NAMALWA (cell line): ENCODE measurements at places on chromosomes 12 and 14.

DNA sequence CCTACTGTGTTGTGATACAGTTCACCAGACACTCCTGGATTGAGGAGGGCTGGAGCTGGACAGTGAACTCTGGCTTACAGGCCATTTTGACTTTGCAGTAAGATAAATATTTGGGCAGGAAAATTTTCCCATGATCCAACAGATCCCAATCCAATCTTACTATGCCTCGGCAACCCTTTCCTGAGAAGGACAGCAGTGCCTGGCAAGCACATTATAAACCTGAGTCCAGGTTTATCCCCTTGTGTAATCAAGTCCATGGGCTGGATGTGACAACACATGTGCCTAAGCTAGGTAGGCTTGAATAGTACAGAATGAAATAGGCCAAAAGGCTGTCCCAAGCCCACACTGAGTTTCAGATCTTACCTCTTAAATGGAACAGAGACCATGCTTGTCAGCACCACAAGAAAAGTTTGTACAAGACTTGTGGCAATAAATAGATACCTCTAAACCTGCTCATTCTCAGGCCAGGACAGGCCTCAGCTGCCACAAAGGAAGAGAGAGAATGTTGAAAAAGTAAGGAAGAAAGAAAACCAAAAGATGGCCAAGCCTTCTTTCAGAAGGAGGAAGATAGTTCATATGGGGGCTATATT, 34.9 kb downstream of the CREBL2 start:
- no peak for DNase-seq

GRCh38 chr14:73188501-73188911, 48.8 kb upstream of the PAPLN start:
- DNase-seq = no peak

GRCh38 chr12:50926415-50926814, 25.9 kb upstream of the HIGD1C start:
- DNase-seq = peak; percentile 38

GRCh38 chr12:3838076-3838475, 35.1 kb downstream of the PARP11 start:
- peak; percentile 17 for DNase-seq

DNA sequence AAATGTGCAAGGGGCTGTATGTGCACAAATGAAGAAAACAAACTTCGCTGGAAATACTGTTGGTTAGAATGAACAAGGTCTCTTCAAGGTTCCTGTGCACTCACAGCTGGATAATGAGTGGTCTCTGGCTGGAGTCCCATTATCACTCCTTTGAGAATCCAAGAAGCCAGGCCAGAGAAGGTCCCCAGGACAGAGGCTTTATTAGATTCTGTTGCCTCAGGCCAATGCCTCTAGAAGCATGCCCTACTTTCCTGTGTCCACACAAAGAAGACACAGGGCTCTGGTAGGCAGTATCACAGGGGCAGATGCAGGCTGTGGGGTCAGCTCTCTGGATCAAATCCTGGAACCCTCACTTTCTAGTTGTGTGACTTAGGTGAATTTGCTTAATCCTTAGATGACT, 384.7 kb downstream of the GRIN2B start:
- DNase-seq = no peak

- DNase-seq = peak; percentile 54
These were observed 7.7 kb upstream of the TMEM132D start for GRCh38 chr12:129911428-129912049.

DNA sequence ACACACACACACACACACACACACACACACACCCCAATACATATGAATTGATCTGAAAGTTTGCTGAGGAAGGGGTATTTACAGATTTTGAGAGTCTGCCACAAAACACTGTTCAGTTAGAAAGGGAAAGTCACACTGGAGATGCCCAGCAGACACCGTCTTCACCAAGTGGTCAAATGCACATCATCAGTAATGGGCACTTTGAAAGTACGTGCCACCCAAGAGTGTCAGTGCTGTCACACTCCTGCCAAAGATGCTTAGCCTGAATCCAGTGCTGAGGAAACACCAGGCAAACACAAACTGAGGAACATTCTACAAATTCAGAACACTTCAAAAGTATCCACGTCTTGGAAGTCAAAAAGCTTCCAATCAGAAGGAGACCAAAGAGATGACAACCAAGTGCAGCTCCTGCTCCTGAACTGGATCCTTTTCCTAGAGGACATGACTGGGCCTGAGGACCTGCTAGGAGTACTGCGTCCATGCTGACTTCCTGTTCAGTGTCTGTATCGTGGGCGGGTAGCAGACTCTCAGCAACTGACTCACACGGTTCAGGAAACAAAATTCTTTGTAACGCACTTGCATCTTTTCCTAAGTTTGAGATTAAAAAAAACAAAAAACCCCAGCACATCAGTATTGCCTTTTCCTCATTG, 18.6 kb downstream of the PSMC1 start:
- no peak for DNase-seq

GRCh38 chr12:69620921-69621320, 10.2 kb upstream of the LRRC10 start:
- DNase-seq = no peak

DNA sequence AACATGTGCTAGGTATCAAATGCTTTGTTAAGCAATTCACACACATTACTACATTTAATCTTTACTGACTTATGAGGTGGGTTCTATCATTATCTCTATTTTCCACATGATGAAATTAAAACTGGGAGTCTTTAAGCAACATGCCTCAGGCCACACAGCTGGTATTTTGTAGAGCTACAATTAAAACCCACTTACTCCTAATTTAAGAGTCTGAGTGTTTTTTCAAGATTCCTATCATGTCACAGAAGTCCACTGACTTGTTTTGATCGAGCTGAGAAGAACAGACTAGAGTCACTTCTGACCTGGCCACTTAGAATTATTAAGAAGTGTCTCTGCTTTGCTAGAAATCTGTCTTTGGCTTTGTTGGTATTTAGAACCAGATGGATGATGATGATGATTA, 670.7 kb downstream of the NRXN3 start:
- DNase-seq = no peak

GRCh38 chr12:102824218-102824835, 92.7 kb downstream of the PAH start:
- no peak for DNase-seq

DNA sequence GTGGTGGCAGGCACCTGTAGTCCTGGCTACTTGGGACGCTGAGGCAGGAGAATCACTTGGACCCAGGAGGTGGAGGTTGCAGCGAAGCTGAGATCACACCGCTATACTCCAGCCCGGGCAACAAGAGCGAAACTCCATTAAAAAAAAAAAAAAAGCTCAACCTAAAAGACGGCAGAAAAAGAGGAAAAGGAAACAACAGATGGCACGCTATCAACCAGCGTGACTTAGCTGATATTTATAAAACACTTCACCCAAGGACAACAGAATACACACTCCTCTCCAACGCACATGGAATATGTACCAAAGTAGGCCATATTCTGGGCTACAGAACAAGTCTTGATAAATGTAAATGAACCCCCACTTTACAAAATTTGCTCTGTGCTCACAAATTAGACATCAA, 34.0 kb upstream of the CLMN start:
- DNase-seq = no peak

DNA sequence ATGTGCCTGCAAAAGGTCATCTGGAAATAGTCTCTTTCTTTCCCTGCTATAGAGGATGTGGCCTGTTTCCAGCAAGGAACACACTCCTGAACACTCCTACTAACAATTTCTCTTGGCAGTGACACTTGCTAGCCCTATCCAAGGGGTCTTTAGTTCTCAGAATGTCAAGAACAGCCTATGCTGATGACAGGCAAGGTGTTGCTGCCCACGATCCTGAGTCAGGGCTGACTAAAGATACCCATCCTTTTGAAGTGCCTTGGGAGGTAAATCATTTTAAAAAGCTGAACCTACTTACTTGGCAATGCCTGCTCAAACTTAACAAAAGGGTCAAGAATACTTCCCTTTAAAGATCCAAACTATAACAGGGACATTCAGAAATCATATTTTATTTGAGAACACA, 1146.4 kb downstream of the VRK1 start:
- DNase-seq = no peak

DNA sequence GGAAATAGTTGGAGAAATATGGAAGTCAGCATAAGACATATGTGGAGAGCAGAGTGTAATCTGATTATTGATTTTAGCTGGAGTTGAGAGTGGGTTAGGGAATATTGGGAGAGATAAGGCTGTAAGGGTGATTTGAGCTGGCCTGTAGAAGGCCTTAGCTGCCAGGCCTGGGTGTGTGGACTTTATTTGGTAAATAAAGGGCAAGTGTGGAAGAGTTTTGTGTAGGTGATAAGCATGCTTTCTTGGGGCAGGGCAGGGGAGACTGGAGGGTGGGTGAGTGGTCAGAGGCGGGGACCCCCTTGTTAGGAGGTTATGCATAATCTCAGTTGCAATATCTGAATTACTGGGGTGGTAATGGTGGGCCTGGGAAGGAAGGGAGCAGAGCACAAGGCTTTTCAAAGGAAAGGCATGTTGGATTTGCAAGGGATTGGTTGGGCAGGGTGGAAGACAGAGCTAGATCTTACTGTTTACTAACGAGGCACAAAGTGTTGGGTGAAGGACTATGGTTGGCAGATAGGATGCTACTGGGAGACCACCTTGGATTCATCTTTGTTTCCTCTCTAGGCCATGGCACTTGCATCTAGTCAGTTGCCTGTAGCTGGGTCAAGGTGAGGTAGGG, 5.5 kb downstream of the KHNYN start:
- no peak for DNase-seq

DNA sequence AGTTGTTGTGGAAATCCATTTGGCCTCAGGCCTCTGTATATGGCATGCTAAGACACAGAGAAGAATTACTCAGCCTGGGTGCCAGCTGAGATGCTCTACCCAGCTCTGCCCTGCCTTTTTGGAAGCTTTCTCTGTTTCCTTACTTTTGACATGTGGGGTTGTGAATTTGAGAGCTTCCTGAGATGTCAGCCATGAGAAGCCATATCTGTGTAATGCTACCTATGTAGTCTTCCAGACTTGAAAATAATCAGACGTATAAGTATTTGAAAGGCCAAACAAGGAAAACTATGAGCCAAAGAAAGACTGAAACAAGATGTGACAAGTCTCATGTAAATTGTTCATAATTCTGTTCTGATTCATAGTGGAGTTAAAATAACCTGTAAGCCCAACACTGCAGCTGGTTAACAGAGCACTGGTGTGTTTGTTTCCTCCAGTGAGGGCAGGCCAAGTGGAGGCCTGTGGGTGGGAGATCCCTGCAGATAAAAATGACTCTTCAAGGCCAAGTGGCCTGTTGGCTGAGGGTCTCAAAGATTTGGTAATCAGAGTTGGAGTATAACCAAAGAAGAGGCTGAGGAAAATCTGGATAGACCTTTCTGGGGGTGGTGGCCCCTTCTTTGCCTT, 94.0 kb downstream of the TMX1 start:
- no peak for DNase-seq

GRCh38 chr12:9872162-9872561, 3.0 kb upstream of the CLEC2B start:
- DNase-seq = peak; percentile 18

DNA sequence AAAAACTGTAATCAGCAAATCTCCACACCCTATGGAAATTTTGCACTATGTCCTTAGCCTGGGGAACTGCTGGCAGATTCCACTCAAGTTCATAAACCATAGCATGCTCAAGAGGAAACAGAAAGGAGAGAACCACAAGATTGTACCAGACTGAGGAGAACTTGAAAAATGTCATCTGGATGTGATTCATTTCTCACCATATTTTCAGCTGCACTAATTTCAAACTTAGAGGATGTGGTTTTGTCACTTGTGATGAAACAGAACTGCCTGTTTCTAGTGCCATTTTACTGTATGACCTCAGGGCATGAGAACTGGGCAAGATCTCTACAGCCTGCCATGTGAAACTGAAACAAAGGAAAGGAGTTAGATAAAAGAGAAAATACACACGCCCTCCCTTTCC, 1493.1 kb upstream of the FLRT2 start:
- DNase-seq = no peak

- DNase-seq = no peak
These were observed 448.7 kb upstream of the FBXO33 start for GRCh38 chr14:39880965-39881364.

GRCh38 chr12:3755898-3756297, 3.0 kb upstream of the CRACR2A start:
- DNase-seq = no peak
